ENCODE measurements at places on chromosomes 7 and 10.

GRCh38 chr7:101112233-101112632 is 14.7 kb upstream of the SERPINE1 start:
- DNase-seq: no peak

- no peak for DNase-seq
These were observed 1.4 kb downstream of the PARD3 start for GRCh38 chr10:34813626-34814222.

- peak; percentile 13 for DNase-seq
These were observed 1.3 kb upstream of the BMPER start for GRCh38 chr7:33903791-33904680.

- no peak for DNase-seq
These were observed 73.0 kb downstream of the COL26A1 start for GRCh38 chr7:101435461-101436220.

DNA sequence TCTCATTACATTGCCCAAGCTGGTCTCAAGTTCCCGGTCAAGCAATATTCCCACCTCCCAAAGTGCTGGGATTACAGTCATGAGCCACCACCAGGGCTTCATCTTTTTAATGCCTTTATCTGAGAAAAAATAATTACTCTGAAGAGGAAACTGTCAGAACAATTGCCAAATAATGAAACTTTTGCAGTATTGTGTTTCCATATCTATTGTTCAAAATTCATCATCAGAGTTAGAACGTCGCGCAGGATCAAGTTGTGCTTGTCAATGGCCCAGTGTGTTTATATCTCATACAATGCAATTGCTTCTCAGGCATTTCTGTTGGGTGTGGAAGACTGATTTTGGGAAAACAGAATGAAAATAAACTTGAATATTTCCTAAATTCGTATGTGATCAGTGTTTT is 143.1 kb downstream of the ARID5B start:
- no peak for DNase-seq

GRCh38 chr10:44960482-44961229 is 1.1 kb downstream of the RASSF4 start:
- DNase-seq: no peak

DNA sequence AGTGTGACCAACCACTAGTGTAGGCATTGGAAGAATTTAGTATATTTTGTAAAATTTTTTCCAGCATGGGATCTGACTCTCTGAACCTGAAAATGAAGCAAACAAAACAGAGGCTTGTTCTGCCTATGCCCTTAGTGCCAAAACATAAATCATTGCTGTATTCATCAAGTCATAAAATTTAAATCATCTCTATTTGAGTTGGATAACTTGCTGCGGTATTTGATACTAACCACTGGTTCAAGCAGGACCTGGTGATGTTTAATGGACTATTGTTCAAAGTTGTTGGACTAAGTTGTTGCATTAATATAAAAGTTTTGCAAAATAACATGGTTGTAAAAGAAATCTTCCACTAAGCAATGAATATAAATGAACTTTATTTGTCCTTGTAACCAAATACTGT is 19.8 kb upstream of the RPA3 start:
- no peak for DNase-seq

- DNase-seq: no peak
These were observed 9.5 kb upstream of the LBX1 start for GRCh38 chr10:101238732-101239105.

DNA sequence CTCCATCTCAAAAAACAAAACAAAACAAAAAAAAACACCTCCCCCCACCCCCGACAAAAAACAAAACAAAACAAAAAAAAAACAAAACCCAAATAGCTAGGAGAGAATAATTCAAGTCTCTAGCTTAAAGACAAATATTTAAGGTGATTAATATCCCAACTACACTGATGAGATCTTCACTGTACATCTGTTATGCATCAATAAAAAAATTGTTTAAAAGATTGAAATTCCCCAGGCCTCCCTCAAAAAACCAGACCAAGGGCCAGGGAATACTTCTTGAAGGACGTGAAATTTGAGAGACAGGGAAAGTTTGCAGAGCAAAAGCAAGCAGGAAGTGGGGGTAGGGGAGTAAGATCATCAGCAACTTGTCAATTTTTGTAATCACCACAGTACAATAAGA is 232.6 kb downstream of the REEP3 start:
- no peak for DNase-seq

DNA sequence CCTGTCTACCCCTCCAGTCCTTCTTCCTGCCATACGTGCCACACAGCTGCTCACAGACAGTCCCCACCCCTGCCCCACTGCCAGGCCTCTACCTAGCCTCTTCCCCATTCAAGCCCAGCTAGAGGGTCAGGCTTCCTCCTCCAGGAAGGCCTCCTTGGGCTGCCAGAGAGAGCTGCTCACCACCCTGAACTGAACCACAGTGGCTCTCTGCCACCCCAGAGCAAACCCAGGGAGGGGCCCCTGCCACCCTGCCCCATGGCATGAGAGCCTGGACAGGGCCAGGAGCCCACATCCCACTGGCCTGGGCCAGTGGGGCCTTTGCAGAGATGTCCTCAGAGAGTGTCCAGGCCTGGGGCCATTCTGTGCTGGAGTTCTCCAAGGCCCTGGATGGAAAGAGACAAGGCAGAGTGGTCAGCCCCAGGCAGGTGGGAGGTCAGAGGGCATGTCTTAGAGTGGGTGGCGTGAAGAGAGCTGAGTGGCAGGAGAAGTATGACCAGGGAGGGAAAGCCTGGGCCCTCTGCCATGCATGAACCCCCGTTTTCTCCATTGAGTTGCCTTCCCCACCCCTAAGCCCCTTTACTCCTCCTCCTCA is 40.4 kb downstream of the TMEM270 start:
- DNase-seq: no peak

- DNase-seq: no peak
These were observed 15.4 kb downstream of the NFE2L3 start for GRCh38 chr7:26167303-26167934.

- no peak for DNase-seq
These were observed 63.1 kb downstream of the TLL2 start for GRCh38 chr10:96450529-96451207.

DNA sequence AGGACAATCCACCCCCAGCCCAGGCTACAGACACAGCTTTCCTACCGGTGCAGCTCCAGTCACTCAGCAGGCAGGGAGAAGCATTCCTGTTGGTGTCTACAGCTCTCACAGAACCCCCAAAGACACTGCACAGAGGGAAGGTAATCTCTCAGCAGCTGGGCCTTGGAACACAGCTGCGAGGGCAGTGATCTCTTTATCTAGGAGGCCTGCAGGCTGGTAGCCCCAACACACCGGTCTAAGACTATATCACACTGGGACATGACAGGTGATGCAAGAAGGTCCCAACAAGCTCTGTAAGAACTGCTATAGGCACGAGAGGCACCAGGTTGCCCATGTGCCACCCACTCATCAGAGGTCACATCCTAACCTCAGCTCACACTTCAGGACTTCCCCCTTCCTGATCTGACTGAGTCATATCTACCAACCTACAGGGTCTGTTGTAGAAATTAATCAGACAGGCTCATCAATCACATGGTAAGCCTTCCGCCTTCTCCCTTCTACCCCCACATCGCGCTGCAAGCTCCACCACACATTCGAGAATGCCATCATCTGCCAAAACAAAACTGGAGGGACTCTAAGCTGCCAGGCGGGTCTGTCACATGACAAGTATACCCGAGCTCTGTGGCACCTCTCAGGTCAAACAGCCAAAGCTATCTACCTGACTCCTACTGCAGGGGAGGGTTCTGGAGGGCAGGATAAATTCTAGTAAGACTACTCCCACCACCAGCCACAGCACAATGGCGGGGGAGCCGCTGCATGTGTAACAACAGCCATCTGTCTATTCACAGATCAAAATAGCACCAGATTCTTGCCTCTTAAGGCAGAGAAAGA is 26.1 kb downstream of the FAM53B start:
- peak; percentile 80 for DNase-seq

GRCh38 chr10:125018576-125019143 is 76.7 kb downstream of the ZRANB1 start:
- DNase-seq: no peak

GRCh38 chr7:143492043-143492471 is 14.4 kb downstream of the TAS2R41 start:
- DNase-seq: no peak

DNA sequence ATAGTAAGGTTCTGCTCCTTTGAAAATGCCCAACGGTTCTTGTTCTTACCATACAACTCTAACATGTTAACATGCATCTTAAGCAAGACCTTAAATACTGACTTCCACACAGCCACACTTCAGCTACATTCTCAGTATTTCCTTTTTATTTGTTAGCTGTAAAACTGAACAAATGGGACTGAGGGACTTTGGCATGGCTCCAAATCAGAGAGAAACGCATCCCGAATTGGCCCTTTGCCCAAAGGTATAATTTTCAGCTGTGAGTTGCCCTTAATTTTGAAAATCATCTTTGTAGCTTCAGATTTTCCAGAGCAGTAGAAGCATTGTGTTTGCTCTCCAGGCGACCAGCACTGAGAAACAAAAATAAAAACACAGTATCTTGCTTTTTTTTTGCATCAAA is 56.4 kb downstream of the NEUROD6 start:
- DNase-seq: no peak

GRCh38 chr10:49587981-49588380 is 22.1 kb upstream of the SLC18A3 start:
- no peak for DNase-seq

DNA sequence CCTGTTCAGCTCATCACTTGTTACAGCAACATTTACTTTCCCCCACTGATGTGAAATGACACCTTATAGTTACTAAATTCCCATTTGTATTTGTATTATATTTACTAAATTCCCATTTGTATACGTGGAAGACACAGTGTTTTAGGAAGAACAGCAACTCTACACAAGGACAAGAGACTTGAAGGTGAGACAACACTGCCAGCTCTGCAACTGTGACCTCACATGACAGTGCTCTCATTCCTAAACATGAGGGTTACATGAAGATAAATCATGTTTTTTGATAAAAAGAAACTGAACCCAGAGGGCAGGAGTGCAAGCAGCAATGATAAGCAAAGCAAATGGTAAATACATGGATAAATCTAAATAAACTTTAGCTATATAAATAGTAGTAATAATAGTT is 60.3 kb downstream of the ATAD1 start:
- no peak for DNase-seq

DNA sequence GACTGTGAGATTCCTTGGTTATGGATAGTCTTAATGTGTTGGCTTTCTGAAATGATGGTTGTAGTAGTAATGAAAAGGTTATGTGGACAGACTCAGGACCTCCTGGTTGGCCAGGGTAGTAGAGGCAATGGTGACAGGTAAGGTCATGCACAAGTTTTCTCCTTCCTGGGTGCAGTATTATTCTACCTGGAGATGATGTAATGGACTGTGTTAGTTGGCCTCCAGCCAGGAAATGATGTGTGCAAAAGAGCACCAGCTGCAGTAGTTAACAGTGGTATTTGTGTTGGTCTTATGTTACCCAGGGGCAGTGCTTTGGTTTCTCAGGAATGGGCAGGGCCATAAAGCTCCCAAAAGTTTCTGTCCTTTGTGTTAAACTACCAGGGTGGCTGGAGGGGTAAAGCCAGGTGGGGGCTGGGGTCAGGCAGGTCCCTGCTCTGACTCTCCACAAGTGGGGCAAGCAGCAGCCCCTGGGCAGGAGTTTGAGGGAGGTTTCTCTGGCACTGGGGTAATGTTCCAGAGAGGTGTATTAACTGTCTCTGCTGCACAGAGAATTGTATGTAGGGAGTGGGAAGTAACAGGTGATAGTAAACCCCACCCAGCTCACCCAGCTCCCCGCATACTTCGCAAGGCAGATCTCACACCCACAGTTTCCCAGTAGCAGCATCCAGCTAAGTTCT is 36.3 kb downstream of the GPR22 start:
- DNase-seq: no peak

DNA sequence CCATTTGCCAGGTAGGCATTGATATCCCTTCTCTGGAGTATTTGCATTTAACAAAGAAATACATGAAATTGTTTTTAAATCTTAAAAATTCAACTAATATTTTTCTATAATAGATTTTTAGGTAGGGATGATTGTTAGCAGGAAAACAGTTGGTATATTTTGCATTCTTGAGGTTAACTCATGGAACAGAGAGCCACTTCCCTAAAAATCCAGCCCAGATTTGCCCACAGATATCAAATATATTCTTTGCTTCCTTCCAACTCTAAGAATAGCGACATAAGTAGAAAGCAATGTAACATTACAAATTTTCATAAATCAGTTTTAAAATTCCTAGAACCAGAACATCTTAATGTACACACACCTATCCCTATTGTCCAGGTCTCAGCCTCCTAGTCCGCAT is 45.0 kb upstream of the ANLN start:
- no peak for DNase-seq

- DNase-seq: no peak
These were observed 138.5 kb downstream of the ZNF438 start for GRCh38 chr10:30893208-30893607.

GRCh38 chr7:157679607-157680006 is 342.8 kb downstream of the DNAJB6 start:
- no peak for DNase-seq

- no peak for DNase-seq
These were observed 339.8 kb downstream of the RNLS start for GRCh38 chr10:88243202-88243744.

DNA sequence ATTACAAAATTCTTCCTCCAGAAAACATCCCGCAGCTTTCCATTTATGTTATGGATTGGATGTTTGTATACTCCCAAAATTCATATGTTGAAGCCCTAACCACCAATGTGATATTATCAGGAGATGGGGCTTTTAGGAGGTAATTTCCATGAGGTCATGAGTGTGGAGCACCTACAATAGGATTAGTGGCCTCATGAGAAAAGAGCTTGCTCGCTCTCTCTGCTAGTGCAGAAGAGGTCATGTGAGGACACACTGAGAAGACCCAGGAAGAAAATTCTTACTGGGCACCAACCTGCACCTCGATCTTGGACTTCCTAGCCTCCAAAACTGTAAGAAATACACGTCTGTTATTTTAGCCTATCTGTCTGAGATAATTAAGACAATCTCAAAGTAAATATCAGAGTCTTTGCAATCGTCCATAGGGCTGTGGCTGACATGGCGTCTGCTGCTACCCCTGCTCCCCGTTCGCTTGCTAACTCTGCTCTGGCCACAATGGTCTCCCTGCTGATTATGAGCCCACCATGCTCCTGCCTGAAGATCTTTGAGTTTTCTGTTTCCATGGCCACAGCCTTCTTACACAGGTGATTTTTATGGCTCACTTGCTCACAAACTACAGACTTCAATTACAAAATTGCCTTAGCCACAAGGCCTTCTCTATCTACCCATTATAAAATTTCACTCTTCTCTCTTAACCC is 333.3 kb downstream of the CACNA2D1 start:
- no peak for DNase-seq

DNA sequence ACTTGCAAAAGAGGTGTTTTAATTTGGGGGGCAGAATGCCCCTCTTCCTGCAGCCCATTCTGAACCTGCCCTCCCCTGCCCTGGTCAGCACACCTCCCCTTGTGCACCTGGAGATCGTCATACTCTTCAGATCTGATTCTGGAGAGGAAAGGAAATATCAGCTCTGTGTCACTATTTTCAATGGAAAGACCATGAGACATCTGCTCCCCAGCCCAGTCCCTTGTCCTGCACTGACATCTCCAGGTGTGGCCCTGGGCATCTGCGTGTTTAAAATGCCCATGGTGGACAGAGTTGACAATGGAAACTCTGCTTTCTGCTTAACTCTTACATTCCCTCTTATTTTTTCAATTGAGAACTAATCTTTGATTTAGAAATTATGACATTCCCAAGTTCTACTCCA is 41.6 kb upstream of the RASGEF1A start:
- no peak for DNase-seq
